A673 (cell line): ENCODE measurements at places on chromosomes 5 and 9. TPM values are rescaled to one million over a fixed set of nuclear protein-coding genes. Genes with fewer than 3 reads are reported as not detected.
A peak's percentile ranks its signal among the peaks of the same experiment; 100 is the strongest.

The PLEKHG4B gene
- total RNA-seq, result 0.28 and 0.33 TPM in 2 replicates

The SLC23A1 gene
- total RNA-seq, result not detected in 2 replicates

The UGT3A2 gene
- total RNA-seq, result 528 and 529 TPM in 2 replicates

The AGXT2 gene
- total RNA-seq, result not detected in 2 replicates

The LCN9 gene
- total RNA-seq, result not detected in 2 replicates

The NUDT12 gene
- total RNA-seq, result 10.2 and 10.9 TPM in 2 replicates

The LCN10 gene
- 0.15 and 0.35 TPM in 2 replicates for total RNA-seq

GRCh38 chr9:76087976-76088375 lies 197.5 kb downstream of the PCSK5 start:
- no peaks in the 10 kb centered on the region for H3K4me1 ChIP-seq
- H3K27ac ChIP-seq, result no peak overlapping the region
- H3K36me3 ChIP-seq, result no peaks in the 10 kb centered on the region
- H3K4me3 ChIP-seq, result no peak overlapping the region

- no peaks in the 10 kb centered on the region for H3K36me3 ChIP-seq
- no peak for DNase-seq
- H3K4me3 ChIP-seq, result no peak overlapping the region
- no peak overlapping the region for H3K27ac ChIP-seq
- H3K4me1 ChIP-seq, result peaks cover under 1% of the 10 kb centered on the region
Observed at GRCh38 chr9:136784997-136785361, 6.2 kb upstream of the TMEM141 start.

- H3K4me1 ChIP-seq, result no peaks in the 10 kb centered on the region
- H3K4me3 ChIP-seq, result no peak overlapping the region
- peak; percentile 18 for DNase-seq
- no peak overlapping the region for H3K27ac ChIP-seq
Observed at GRCh38 chr5:87649455-87649854, 236.7 kb upstream of the CCNH start.

GRCh38 chr9:136093995-136094881 lies 851 bp downstream of the NACC2 start:
- no peaks in the 10 kb centered on the region for H3K36me3 ChIP-seq
- H3K27ac ChIP-seq, result peak overlapping the region; percentile 50
- H3K4me1 ChIP-seq, result peaks cover 35% of the 10 kb centered on the region
- DNase-seq, result peak; percentile 61
- H3K27me3 ChIP-seq, result no peaks in the 10 kb centered on the region
- peak overlapping the region; percentile 55 for H3K4me3 ChIP-seq

DNA sequence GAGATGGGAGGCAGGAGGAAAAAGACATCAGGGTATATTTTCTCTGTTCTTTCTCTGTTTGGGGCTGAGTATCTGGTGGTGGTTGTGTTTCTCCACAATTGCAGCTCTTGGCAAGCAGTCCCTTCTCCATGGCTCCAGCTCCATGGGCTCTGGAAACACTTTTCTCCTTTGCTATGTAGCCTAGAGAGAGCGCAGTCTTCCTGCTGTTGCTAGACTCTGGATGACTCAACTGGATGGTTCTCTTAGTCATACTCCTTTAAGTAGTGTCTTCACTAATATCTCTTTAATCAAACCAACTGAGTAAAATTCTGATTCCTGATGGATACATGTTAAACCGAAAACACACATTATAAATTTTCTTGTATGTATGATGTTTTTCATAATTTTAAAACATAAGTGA lies 3.3 kb upstream of the PLGRKT start:
- peaks cover 11% of the 10 kb centered on the region for H3K4me1 ChIP-seq
- H3K4me3 ChIP-seq, result no peak overlapping the region
- no peak for DNase-seq
- no peaks in the 10 kb centered on the region for H3K36me3 ChIP-seq
- H3K27me3 ChIP-seq, result no peaks in the 10 kb centered on the region
- H3K27ac ChIP-seq, result no peak overlapping the region

DNA sequence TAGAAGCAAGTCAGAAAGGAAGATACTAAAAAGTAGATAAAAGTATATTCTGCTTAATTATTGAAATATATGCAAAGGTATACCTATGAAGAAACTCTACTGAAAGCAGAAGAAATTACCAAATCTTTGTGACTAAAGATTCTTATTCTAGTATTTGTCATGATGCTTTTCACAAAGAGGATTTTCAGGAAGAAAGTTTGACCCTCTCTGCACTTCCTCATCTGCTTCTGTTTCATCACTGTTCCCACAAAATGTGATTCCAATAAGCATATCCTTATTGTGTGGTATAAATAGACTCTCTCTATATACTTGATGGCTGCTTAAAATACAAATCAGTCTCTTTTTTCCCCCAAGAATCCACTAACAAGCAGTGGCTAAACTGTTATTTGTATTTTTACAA lies 2139.6 kb upstream of the ACO1 start:
- no peak overlapping the region for H3K4me3 ChIP-seq
- no peaks in the 10 kb centered on the region for H3K4me1 ChIP-seq
- no peaks in the 10 kb centered on the region for H3K36me3 ChIP-seq
- no peak overlapping the region for H3K27ac ChIP-seq
- no peaks in the 10 kb centered on the region for H3K27me3 ChIP-seq
- DNase-seq, result no peak

DNA sequence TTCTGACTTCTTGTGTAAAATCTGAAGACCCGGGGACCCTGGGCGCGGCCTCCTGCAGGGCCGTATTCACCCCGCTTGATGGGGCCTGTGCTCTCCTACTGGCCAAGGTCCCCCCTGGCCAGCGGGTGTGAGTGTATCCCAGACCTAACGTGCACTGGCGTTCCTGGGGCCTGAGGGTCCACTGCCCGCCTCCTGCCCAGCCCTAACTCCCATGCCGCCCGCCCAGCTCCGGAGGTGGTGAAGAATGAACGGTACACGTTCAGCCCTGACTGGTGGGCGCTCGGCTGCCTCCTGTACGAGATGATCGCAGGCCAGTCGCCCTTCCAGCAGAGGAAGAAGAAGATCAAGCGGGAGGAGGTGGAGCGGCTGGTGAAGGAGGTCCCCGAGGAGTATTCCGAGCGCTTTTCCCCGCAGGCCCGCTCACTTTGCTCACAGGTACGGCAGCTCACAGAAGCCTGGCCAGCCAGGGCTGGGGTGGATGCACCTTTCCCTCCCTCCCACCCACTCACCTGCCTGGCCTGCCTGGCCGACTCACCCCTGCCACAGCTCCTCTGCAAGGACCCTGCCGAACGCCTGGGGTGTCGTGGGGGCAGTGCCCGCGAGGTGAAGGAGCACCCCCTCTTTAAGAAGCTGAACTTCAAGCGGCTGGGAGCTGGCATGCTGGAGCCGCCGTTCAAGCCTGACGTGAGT lies 9.5 kb downstream of the GRK6 start:
- H3K4me3 ChIP-seq, result no peak overlapping the region
- H3K4me1 ChIP-seq, result no peaks in the 10 kb centered on the region
- H3K27me3 ChIP-seq, result no peaks in the 10 kb centered on the region
- H3K27ac ChIP-seq, result no peak overlapping the region
- no peak for DNase-seq
- peaks cover 26% of the 10 kb centered on the region for H3K36me3 ChIP-seq

GRCh38 chr5:24232041-24232440 lies 412.7 kb downstream of the CDH10 start:
- no peak overlapping the region for H3K27ac ChIP-seq
- no peak overlapping the region for H3K4me3 ChIP-seq
- DNase-seq, result no peak
- H3K4me1 ChIP-seq, result peaks cover 6% of the 10 kb centered on the region
- no peaks in the 10 kb centered on the region for H3K27me3 ChIP-seq
